ENCODE measurements at places on chromosomes 1 and 21. TPM values are rescaled to one million over a fixed set of nuclear protein-coding genes. Genes with fewer than 3 reads are reported as not detected.

- H3K4me3 ChIP-seq = no peak overlapping the region
- no peaks in the 10 kb centered on the region for H3K36me3 ChIP-seq
- no peak for DNase-seq
- no peak overlapping the region for H3K27ac ChIP-seq
- no peaks in the 10 kb centered on the region for H3K4me1 ChIP-seq
Measured at GRCh38 chr1:107991371-107992066, 26.5 kb upstream of the VAV3 start.

DNA sequence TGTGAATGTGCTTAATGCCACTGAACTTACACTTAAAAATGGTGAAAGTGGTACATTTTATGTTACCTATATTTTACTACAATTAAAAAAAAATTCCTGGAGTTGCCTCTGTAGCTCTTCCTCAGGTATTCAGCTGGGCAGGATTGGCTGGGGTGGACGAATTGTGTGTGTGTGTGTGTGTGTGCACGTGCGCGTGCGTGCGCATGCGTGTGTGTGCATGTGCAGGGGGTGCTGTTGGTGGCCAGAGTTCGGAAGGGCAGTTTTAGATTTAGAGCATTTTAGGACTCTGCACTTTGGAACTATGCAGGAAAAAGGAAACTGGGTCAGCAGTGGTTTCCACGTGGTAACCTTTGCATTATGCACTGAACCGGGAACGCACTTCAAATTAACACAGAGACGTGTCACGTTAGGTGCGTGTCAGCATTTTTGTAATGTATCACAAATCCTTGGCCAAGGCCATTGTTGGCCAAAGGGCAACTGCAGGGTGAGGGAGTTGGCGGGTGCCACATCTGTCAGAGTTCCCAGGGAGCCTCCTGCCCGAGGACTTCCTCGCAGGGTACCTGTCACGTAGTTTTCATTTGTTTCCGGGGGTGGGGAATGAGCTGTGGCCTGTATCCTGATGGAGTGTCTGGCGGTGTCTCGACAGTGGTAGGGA is 312.8 kb downstream of the CAMTA1 start:
- no peaks in the 10 kb centered on the region for H3K4me1 ChIP-seq
- DNase-seq = no peak
- no peak overlapping the region for H3K27ac ChIP-seq
- peaks cover 42% of the 10 kb centered on the region for H3K27me3 ChIP-seq

CDA gene
- total RNA-seq = 5.3 TPM

- H3K4me1 ChIP-seq = peaks cover 31% of the 10 kb centered on the region
- peak overlapping the region; percentile 80 for H3K27ac ChIP-seq
- H3K36me3 ChIP-seq = no peaks in the 10 kb centered on the region
- peak; percentile 89 for DNase-seq
- peak overlapping the region; percentile 31 for H3K4me3 ChIP-seq
Measured at GRCh38 chr1:24705260-24706073, 39.8 kb upstream of the CLIC4 start.

- peaks cover 100% of the 10 kb centered on the region for H3K4me1 ChIP-seq
- no peaks in the 10 kb centered on the region for H3K36me3 ChIP-seq
- DNase-seq = no peak
- peak overlapping the region; percentile 74 for H3K27ac ChIP-seq
Measured at GRCh38 chr1:12179111-12179519, 12.3 kb downstream of the TNFRSF1B start.

PERM1 gene
- not detected for total RNA-seq

- peaks cover 6% of the 10 kb centered on the region for H3K36me3 ChIP-seq
- no peak overlapping the region for H3K27ac ChIP-seq
- no peak overlapping the region for H3K4me3 ChIP-seq
- DNase-seq = no peak
Measured at GRCh38 chr1:62514746-62515423, 78.0 kb downstream of the USP1 start.
